Activated naive CD8-positive, alpha-beta T cell treated with anti-CD3 and anti-CD28 coated beads for 36 hours (primary cell): ENCODE measurements at places on chromosomes 5 and 9.
A peak's percentile ranks its signal among the peaks of the same experiment; 100 is the strongest.

DNA sequence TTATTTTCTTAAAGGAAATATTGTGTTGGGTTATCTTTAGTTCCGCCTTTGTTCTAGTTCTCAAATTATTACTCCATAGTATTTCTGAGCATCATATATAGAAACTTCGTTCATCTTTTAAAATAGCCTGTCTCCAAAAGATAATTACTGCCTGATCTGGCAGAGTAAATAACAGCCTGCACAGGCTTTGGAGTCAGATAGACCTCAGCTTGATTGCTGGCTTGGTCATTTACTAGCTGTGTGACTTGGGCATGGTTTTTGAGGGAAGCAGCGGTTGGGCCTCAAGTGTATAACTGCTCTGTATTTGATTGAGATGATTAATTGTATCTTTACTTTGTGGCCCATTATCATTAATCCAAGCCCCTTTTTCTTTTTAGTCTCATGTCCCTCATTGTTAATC, 50.1 kb downstream of the FBXO38 start:
- DNase-seq, result no peak

DNA sequence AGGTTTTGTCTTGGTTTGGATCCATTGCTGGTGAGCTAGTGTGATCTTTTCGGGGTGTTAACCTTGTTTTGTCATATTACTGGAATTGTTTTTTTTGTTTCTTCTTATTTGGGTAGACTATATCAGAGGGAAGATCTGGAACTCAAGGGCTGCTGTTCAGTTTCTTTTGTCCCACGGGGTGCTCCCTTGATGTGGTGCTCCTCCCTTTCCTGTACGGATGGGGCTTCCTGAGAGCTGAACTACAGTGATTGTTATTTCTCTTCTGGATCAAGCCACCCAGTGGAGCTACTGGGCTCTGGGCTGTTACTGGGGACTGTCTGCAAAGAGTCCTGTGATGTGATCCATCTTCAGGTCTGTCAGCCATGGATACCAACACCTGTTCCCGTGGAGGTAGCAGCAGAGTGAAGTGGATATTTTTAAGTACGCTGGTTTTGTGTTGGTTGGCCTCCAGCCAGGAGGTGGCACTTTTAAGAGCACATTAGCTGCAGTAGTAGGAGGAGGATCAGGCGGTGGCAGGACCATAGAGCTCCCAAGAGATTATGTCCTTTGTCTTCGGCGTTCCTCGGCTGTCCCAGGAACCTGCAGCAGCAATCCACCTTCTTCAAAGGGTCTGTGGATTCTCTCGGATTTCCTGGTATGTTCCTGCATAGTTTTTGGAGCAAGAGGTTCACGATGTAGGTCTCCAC, 27.2 kb downstream of the SCAMP1 start:
- no peak for DNase-seq

GRCh38 chr5:141490271-141490670, 1.4 kb downstream of the PCDHGC5 start:
- DNase-seq, result no peak

DNA sequence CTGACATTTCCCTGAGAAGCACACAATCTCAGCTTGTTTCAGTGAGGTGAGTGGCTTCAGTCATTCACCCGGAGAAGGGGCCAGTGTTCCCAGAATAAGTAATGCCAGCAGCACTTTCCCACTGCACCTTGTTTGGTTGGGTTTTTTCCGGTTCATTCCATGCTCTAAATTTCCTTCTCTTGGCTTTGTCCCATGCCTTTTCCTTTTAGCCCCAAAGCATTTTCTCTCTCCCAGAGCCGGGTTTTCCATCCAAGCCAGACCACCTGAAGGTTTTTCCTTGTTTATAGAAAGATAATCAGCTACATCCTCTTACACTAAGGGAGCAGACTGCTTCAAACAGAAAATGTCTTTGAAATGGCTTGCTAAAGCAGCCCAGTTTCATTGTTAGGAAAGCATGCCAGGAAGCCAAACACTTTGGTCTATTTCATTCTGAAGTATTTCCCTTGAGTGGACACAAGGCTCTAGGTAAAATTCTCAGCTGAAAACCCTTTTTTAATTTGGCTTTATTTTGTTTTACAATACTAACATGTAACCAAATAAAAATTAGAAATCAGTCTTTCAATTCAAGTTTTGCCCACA, 501.6 kb downstream of the DTWD2 start:
- DNase-seq, result no peak

DNA sequence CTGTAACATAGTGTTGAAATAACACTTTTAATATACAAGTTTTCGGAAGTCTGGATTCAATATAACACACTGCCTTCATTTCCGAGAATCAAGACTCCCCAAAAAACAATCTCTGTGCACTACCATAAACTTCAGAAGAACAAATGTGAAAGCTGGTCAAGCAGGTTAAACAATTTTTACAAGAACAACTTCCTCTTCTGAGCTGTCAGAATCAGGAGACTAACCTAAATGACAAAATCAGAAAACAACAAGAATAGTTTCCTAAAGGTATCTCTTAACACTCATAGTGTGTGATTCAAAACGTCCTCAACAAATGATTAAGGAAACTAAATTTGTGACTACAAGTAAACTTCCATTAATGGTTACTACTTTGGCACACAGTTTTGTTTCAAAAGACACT, 11.6 kb downstream of the C9orf72 start:
- no peak for DNase-seq

GRCh38 chr9:2228132-2228531, 213.0 kb downstream of the SMARCA2 start:
- DNase-seq, result peak; percentile 14

DNA sequence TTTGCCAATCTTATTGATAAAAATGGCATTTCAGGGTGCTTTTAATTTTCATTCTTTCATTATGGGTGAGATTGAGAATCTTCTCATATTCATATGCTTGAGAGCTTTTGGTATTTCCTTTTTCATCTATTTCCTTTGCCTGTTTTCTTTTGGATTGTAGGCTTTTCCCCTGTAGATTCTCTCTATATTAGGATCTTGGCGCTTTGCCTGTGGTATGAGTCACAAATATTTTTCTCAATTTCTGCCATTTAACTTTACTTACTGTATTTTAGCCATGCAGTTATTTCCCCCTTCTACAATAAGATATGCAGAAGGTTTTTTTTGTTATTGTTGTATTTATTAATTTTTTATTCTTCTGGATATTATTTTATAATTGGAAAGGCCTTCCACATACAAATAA, 21.5 kb upstream of the KLF9 start:
- no peak for DNase-seq

- DNase-seq, result no peak
Observed at GRCh38 chr5:11540112-11540511, 364.1 kb downstream of the CTNND2 start.

DNA sequence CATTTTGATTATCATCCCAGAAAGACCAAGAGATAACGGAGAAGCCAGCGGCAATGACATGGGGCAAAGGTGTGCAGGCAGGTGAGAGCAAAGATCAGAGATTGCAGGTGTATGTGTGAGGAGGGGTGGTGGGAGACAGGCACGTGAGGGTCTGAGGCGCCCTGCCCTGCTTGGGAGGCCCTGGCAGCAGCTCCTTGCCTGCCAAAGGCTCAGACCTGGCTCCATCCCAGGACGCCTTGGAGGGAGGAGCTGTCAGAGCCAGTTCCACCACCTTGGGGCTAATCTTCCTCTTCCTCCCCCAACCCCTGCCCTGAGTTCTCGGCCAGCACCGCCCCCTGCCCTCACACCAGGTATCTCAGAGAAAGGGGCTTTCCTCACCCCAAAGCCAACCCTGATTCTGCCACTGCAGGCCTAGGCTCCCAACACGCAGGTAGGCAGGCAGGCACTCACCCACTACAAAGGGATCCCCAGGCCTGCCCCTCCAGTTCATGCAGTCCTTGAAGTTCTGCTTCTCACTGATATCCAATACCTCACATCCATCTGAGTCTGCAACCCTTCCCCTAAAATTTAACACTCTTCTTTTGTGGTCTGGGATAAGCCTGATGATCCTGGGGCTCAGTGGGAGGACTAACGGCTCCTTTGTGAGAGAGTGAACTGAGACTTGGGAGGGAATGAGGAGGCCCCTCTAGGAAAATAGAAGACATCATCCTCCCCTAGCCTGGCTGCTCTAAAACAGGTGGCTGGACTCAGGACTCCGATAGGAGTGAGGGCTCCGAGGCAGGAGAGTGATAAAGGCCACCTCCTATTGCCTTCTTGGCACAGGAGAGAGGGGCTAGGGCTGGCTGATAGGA, 1.8 kb downstream of the AQP3 start:
- peak; percentile 17 for DNase-seq

DNA sequence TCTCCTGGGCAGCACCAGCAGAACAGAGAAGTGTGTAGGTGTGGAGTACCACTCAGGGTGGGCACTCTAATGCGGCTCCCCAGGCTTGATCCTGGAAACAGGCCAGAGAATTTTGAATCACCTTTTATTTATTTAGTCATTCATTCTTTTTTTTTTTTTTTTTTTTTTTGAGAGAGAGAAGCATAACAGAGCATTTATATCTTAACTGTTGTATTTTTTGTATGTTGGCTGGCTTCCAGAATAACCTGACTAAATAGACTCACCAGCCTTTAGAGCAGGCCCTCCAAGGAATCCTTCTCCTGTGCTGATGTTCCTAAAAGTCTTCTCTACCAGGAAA, 153.4 kb downstream of the PIK3R1 start:
- DNase-seq, result no peak

- no peak for DNase-seq
Observed at GRCh38 chr5:149412783-149413476, 33.8 kb upstream of the IL17B start.

DNA sequence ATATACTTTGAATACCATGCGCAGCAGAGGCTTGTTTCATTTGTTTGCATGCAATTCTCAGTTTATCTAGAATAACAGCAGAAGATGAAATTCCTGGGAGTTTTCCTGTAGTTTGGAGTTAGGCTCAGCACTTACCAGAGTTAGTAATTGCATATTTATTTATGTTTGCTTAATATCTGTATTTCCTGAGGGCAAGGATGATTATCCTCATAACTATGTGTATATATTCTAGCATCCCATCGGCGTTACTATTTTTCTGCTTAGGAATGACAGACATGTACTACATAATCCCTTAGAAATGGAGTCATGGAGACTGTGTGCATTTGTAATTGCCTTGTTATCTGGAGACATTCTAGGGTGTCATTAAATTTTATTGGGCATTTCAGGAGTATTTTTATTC, 1184.8 kb downstream of the DTWD2 start:
- DNase-seq, result no peak

DNA sequence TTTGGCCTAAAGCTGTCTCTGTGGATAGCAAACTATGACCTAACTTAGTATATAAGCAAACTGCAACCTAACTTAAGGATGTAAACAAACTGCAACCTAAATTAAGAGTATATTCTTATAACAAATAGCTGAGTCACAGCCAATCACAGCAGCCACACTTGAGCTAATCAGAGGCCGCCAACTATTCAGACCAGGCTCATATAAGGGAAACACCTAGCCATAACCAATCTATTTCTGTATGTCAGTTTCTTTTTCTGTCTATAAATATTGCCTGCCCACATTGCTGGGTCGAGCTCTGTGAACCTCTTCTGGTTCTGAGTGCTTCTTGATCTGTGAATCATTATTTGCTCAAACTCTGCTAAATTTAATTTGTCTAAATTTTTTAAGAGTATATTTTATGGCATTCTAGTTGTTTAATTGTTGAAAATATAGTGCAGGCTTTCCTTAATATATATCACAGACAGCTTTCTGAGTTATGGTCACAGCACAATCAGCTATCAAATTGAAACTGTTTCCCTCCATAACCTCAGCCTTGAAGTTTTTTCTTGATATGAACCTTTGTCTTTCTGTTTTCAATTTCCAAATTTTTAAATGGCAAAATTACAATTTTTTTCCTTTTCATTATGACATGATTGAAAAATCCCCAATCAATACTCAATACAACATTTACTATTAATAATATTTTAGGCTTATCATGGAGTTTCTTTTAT, 327.1 kb upstream of the NUDT12 start:
- DNase-seq, result no peak

GRCh38 chr9:34379334-34380033, 2.8 kb upstream of the MYORG start:
- DNase-seq, result peak; percentile 88

GRCh38 chr5:93164690-93165089, 416.3 kb downstream of the NR2F1-AS1 start:
- DNase-seq, result no peak

DNA sequence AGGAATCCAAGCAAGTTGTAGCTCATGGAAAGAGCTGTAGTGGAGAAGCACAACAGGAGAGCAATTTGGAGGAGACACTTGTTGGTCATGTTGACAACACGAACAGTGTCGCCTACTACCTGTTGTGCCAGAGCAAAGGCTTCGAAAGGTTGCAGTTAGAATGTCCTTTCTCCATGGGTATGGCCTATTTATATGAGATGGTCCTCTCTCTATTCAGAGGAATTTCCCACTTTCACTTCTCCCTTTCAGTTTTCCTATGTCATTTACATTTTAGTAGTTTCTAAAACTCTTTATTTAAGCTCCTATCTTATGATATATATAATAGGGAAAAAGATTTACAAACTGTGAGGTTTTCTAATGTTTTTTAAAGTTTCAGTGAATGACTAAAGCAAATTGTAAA, at the start of gene IFNB1:
IFNB1 (minus strand) TSS at position 162 of the 400 bp plus-strand sequence; CDS start at position 89, 73 bp downstream.
- no peak for DNase-seq

DNA sequence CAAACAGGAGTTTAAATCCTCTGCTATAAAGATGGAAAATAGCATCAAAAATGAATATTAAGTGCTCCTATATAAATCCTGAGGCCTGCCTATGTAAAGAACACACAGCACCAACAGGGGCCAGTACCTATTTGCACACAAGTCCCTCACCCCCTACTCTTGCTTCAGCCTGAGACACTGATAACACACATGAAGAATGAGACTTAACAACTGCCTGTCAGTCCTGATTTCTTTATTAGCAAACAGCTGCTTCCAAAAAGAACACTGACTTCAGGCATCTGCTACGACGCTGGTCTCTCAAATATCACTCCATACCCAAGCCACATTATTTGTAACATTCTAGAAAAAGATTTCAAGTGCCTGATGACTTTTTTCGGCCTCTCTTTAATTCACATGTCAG, 55.5 kb downstream of the MYO10 start:
- no peak for DNase-seq

- no peak for DNase-seq
Observed at GRCh38 chr9:16515207-16515606, 355.3 kb downstream of the BNC2 start.

DNA sequence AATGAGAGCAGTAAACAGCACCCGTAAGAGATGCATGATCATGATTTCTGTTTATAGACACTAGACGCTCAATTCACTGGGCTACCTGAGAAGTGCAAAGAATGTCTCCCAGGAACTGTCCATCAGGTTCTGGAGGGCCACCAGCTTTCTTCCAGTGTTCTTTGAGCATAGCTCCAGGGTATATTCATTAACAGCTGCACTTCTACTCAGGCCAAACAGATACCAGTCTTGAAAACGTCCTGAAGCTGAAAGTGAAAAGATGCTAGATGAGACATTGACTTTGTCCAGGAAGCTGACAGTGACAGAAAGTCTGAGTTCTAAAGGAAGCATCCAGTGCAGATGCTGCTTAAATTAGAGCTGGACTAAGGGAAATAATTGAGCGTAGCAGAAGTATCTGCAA, 488.7 kb upstream of the TYRP1 start:
- DNase-seq, result no peak

- DNase-seq, result no peak
Observed at GRCh38 chr5:147359101-147359500, 124.3 kb downstream of the STK32A start.
